ENCODE measurements at places on chromosomes 1 and 21.
A peak's percentile ranks its signal among the peaks of the same experiment; 100 is the strongest.

- H3K4me3 ChIP-seq: no peak overlapping the region
- DNase-seq: no peak
- peaks cover 42% of the 10 kb centered on the region for H3K27me3 ChIP-seq
These were observed 4.1 kb downstream of the WNT3A start for GRCh38 chr1:228010921-228011320.

GRCh38 chr1:19477284-19478249 is 7.8 kb downstream of the CAPZB start:
- DNase-seq: peak; percentile 54
- H3K27ac ChIP-seq: peak overlapping the region; percentile 97
- H3K36me3 ChIP-seq: peaks cover 50% of the 10 kb centered on the region
- no peaks in the 10 kb centered on the region for H3K27me3 ChIP-seq
- peak overlapping the region; percentile 95 for H3K4me3 ChIP-seq

DNA sequence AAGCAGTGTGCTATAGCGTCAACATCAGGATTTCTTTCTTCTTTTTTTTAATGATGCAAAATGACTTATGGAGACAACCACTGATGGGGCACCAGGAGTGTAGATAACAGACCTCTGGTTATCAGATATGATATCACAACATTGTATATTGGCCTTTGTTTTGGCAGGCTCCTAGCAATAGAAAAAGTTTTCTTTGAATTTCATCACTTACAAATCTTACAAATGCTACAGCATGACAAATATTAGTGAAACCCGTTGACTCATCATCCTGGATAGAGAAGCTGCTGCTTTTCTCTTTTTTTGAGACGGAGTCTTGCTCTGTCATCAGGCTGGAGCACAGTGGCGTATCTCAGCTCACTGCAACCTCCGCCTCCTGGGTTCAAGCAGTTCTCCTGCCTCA is 92.9 kb downstream of the LTN1 start:
- H3K27ac ChIP-seq: no peak overlapping the region
- no peak overlapping the region for H3K4me3 ChIP-seq
- H3K36me3 ChIP-seq: no peaks in the 10 kb centered on the region
- no peak for DNase-seq
- H3K4me1 ChIP-seq: no peaks in the 10 kb centered on the region

DNA sequence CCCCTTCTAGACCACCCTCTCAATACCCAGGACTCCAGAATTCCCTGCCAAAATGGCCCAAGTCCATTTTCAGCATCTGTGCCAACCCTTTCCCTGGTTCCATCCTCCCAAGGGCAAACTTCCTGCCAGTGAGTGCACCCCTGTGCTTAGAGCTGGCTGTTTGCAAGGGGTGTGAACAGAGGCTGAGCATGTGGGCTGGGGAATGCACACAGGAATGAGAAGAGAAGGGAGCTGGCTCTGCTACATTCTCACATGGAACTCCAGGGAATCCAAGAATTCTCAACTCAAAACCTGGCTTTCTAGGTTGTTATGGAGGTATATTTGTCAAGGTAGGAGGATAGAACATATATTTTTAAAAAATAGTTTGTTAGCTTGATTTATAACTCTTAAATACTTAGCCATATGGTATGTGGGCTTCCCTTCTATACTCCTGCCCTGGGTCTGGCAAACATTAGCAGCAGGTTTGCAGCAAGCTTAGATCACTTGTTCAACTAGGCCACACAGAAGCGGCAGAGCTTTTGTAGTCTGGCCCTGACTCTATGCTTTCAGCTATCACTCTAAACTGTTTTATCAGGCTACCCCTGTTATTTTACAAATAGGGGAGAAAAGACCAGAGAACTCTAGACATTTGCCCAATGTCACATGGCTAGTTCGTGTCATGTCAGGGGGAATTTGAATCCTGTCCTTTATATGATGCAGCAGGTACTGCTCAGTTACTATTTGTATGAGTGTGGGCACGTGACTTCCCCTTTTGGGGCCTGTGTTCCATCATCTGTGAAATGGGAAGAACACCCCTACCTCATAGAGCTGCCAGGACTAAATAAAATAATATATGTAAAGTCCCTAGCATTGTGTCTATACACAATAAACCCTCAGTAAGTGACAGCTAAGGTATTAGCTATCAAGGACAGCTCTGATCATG is 8.1 kb upstream of the STMN1 start:
- no peak for DNase-seq
- no peak overlapping the region for H3K4me3 ChIP-seq

- no peaks in the 10 kb centered on the region for H3K27me3 ChIP-seq
- no peak for DNase-seq
- peaks cover 6% of the 10 kb centered on the region for H3K36me3 ChIP-seq
- H3K4me1 ChIP-seq: peaks cover 7% of the 10 kb centered on the region
These were observed 25.6 kb upstream of the ENO1 start for GRCh38 chr1:8903908-8904650.

DNA sequence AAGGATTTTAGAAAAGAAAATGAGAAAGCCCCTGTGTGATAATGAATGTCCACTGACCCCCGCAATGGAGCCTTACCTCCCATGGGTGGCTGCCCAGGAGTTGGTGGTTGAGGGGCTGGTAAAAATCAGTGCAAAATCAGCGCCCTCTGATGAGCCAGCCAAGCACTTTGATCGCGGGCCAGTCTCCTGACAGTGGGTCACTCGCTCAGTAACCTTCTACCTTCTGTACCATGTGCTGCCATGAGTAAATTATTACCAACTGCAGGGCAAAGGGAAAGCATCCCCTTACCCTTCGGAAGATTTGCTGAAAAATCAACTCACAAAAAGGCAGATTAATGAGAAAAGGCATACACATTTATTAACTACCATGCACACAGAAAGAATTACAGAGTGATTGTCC is 58.8 kb downstream of the KCNK1 start:
- peaks cover 28% of the 10 kb centered on the region for H3K27me3 ChIP-seq
- no peak overlapping the region for H3K27ac ChIP-seq
- no peak for DNase-seq
- no peaks in the 10 kb centered on the region for H3K4me1 ChIP-seq
- H3K4me3 ChIP-seq: no peak overlapping the region

DNA sequence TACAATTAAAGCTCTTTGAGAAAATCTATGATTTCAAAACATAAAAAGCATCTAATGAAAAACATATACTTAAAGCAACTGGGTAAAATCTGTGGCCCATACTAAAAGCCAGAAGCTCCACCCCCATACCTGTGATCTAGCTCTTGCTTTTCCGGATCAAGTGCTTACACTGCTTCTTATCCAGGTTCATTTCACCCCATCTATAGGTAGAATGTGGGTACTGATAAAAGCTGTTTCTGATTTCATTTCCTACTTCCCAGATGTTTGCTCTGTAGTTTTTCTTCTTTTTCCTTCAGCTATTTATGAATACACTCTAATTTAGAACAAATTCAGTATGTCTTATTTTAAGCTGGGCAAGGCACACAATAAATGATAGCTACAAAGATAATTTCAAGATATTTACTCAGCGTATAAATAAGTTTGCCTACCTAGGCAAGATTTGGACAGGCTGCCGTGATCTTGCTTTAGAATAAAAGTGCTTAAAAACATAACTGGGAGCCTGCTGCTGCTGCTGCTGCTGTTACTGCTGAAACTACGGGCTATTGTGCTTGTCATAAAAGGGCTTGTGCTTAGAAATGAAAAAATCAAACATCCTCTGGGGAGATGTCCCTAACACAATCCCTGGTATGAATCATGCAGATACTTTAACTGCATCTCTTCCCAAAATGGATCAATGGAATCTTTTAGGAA is 2.1 kb downstream of the SIPA1L2 start:
- peak; percentile 20 for DNase-seq
- peaks cover 9% of the 10 kb centered on the region for H3K27me3 ChIP-seq
- H3K4me1 ChIP-seq: peaks cover 26% of the 10 kb centered on the region
- peaks cover 4% of the 10 kb centered on the region for H3K36me3 ChIP-seq
- peak overlapping the region; percentile 19 for H3K27ac ChIP-seq
- H3K4me3 ChIP-seq: peak overlapping the region; percentile 51

DNA sequence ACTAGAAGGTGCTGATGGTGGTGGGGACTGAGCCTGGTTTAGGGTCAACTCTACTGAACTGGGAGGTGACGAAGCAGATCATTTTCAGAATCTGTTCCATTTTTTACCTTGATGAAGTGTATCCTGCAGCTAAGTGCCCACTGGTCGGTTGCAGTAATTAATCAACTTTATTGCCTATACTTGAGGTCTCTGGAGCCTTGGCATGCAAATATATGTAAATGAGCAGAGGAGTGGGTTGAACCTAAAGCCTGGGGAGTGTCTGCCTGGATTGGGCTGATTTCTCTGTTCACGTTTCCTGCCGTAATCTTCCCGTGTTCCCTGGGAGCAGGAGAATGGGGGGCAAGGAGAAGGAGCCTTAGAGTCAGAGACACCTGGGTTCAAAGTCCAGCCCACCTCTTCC is 286.8 kb downstream of the PTPRU start:
- H3K4me1 ChIP-seq: no peaks in the 10 kb centered on the region
- no peak overlapping the region for H3K27ac ChIP-seq
- no peaks in the 10 kb centered on the region for H3K36me3 ChIP-seq
- H3K27me3 ChIP-seq: peaks cover 94% of the 10 kb centered on the region

- H3K4me1 ChIP-seq: no peaks in the 10 kb centered on the region
- H3K36me3 ChIP-seq: no peaks in the 10 kb centered on the region
- no peak for DNase-seq
- no peak overlapping the region for H3K27ac ChIP-seq
These were observed 67.0 kb upstream of the LRRC53 start for GRCh38 chr1:74579425-74579824.

DNA sequence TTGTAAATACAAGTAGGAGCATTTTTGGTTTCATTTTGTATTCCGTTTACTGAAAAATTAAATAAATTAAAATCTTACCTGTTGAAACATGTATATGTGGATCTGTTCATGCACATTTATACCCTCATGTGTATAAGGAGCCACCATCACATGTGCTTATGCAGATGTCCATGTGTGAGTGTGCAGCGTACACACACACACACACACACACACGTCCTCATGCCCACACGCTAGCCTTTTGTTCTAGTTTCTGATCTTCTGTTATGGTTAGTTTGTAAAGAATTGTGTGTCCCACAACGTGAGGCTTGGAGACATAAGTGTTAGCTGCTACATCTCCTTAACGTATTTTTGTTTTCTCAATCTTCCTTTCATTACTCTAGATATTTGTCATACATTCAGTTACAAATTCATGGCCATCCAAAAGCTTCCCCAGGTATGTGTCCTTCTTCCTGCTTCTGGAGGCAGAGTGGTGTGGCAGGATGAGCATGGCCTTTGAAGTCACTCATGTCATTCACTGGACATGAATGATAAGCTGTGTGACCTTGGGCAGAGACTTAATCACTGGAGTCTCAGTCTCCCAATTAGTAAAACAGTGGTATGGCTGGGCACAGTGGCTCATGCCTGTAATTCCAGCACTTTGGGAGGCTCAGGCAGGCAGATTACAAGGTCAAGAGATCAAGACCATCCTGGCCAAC is 54.6 kb downstream of the TENT5C start:
- peak overlapping the region; percentile 74 for H3K4me3 ChIP-seq
- DNase-seq: no peak
- H3K27me3 ChIP-seq: no peaks in the 10 kb centered on the region
- peak overlapping the region; percentile 95 for H3K27ac ChIP-seq
- H3K36me3 ChIP-seq: peaks cover 30% of the 10 kb centered on the region

DNA sequence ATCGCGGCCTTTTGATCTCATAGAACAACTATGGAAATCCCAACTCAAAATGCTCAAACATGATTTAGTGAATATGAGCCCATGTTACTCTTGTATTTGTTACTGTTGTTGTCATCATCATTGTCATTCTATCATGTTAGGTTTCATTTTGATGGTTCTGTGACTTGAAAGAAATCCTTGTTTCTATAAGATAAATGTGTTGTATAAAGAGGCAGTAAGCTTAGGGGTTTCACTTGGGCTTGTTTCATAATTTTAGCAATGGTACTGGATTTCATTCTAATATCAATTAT is 15.3 kb upstream of the GBP5 start:
- no peaks in the 10 kb centered on the region for H3K27me3 ChIP-seq
- no peak for DNase-seq
- peak overlapping the region; percentile 63 for H3K4me3 ChIP-seq
- peaks cover 49% of the 10 kb centered on the region for H3K4me1 ChIP-seq
- peak overlapping the region; percentile 87 for H3K27ac ChIP-seq

- H3K4me1 ChIP-seq: no peaks in the 10 kb centered on the region
- no peak overlapping the region for H3K4me3 ChIP-seq
- no peaks in the 10 kb centered on the region for H3K36me3 ChIP-seq
These were observed 605.7 kb downstream of the NUF2 start for GRCh38 chr1:163927493-163927892.

DNA sequence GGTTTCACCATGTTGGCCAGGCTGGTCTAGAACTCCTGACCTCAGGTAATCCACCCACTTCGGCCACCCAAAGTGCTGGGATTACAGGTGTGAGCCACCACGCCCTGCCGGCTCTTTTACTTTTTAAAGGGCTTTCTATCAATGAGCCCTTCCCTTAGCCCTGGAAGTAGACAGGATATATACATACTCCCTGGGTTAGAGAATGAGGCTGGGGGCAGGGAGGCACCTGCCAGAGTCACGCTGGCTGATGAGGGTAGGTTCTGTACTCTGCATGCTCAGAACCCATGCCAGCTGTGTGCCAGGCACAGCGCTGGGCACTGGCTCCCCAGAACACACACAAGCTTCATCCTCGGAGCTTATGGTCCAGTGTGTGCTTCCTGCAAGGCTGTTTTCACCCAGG is 113.6 kb upstream of the IPO9 start:
- H3K4me1 ChIP-seq: no peaks in the 10 kb centered on the region
- no peaks in the 10 kb centered on the region for H3K36me3 ChIP-seq
- no peaks in the 10 kb centered on the region for H3K27me3 ChIP-seq

- H3K27ac ChIP-seq: peak overlapping the region; percentile 93
- H3K4me1 ChIP-seq: peaks cover 52% of the 10 kb centered on the region
- H3K4me3 ChIP-seq: peak overlapping the region; percentile 84
- no peak for DNase-seq
- peaks cover 23% of the 10 kb centered on the region for H3K36me3 ChIP-seq
- H3K27me3 ChIP-seq: no peaks in the 10 kb centered on the region
These were observed 6.9 kb downstream of the MX2 start for GRCh38 chr21:41368735-41369104.

- peak; percentile 6 for DNase-seq
- H3K36me3 ChIP-seq: no peaks in the 10 kb centered on the region
- H3K27me3 ChIP-seq: no peaks in the 10 kb centered on the region
- H3K4me1 ChIP-seq: peaks cover 44% of the 10 kb centered on the region
These were observed 78.8 kb downstream of the C1orf21 start for GRCh38 chr1:184465489-184466146.

- no peaks in the 10 kb centered on the region for H3K27me3 ChIP-seq
- DNase-seq: no peak
- H3K27ac ChIP-seq: no peak overlapping the region
- H3K4me3 ChIP-seq: no peak overlapping the region
These were observed 241.3 kb downstream of the KCNT2 start for GRCh38 chr1:196366817-196367495.

DNA sequence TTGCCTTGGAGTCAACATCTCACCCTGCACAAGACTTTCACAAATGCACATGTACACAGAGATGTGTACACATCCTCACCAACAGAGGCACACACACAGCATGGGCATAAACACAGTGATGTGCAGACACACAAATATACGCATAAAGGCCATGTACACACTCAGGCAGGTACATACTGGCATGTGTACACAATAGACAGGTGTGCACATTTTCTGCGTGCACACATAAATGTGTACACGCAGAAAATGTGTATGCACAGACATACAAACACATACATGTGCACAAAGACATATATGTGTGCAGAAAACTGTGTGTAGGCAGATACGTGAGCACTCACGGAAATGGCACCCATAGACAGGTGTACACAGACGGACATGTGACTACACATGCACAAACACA is 85.3 kb upstream of the ZBTB40 start:
- H3K4me1 ChIP-seq: no peaks in the 10 kb centered on the region
- H3K27me3 ChIP-seq: peaks cover 79% of the 10 kb centered on the region
- no peaks in the 10 kb centered on the region for H3K36me3 ChIP-seq
- no peak overlapping the region for H3K4me3 ChIP-seq
- no peak for DNase-seq

Data from effector memory CD8-positive, alpha-beta T cell (primary cell).